Aorta (tissue), 5 donors: ENCODE measurements at places on chromosomes 7 and 10. TPM values are rescaled to one million over a fixed set of nuclear protein-coding genes. Genes with fewer than 3 reads are reported as not detected.
A peak's percentile ranks its signal among the peaks of the same experiment; 100 is the strongest.

- no peak for DNase-seq
Measured at GRCh38 chr7:22867003-22867402, 44.4 kb upstream of the TOMM7 start.

DNA sequence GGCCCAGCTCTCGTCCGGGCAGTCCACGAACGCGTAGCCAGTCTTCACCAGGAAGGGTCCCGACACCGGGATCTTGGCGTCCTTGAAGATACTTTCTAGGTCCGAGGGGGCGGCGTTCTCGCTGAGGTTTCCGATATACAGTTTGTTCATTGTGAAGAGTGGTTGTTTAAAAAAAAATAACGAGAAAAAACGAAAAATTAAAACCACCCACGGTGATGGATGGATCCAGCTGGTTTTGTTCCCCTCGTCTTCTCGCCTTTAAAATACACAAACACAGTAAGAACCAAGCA lies 385 bp downstream of the IGF2BP3 start:
- DNase-seq = no peak

- DNase-seq = no peak
Measured at GRCh38 chr10:3533296-3533695, 251.7 kb downstream of the KLF6 start.

DNA sequence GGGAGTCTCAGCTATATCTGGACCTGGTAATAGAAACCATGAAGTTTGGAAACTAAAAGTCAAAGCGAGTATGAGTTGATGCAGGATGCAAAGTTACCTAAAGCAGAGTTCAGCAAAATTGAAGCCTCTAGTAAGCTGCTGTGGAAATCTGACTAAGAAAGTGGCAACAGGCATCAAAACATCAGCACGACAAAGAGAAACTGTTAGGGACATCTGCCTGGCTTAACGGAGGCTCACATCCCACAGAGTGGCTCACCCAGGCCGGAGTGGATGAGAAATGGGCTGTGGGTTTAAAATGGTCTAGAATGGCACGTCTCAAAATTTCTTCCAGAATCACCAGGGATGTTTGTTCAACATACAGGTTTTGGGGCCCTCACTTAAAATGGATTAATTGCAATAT lies 164.1 kb upstream of the NPY start:
- DNase-seq = no peak

GRCh38 chr10:17923728-17924127 lies 28.0 kb upstream of the SLC39A12 start:
- DNase-seq = peak; percentile 80

The NUTM2A gene
- total RNA-seq = 1.0 TPM

- no peak for DNase-seq
Measured at GRCh38 chr7:40833888-40834234, 699.1 kb downstream of the SUGCT start.

DNA sequence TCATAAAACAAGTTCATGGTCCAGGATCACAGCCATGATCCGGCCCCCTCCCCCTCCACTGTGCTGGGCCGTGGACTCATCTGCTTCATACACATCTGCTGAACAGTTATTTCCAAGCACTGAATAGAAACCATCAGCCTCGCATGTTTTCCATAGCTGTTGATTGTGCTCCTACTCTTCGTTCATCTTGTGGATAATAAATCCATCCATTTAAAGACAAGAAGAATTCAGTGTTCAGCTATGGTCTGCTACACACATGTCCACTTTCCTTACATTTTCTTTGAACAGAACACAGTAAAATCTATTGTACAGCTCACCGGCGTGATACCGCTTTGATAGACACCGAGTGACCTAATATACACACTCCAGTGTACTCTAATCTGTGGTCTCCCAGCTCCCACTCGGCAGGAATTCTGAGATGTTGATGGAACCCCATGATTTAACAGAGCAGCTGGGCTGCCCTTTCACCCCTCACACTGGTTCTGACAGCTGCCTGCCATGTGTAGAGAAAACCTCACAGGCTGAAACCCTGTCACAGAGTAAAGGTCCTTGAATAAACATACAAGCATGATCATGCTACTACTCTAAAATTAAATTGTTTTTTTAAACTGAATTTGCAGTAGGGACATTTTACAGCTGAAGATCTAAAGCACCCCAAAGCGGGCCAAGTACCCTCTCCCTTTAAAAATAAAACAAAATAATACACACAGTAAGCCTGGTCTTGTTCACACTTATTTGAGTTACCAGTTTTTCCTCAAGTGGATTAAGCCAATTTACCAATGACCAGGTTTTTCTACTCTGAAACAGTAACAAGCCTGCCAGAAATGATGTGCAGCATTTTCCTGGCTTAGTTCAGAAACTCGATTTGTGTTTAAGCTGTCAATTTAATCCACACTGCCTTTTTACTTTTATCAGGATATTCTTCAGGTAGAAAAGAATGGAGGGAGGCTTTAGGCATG lies 95.1 kb upstream of the FZD1 start:
- DNase-seq = no peak

The RPEL1 gene
- not detected for total RNA-seq

The CNOT4 gene
- 35.9 TPM for total RNA-seq

- DNase-seq = no peak
Measured at GRCh38 chr7:80635533-80635932, 2.9 kb upstream of the CD36 start.

DNA sequence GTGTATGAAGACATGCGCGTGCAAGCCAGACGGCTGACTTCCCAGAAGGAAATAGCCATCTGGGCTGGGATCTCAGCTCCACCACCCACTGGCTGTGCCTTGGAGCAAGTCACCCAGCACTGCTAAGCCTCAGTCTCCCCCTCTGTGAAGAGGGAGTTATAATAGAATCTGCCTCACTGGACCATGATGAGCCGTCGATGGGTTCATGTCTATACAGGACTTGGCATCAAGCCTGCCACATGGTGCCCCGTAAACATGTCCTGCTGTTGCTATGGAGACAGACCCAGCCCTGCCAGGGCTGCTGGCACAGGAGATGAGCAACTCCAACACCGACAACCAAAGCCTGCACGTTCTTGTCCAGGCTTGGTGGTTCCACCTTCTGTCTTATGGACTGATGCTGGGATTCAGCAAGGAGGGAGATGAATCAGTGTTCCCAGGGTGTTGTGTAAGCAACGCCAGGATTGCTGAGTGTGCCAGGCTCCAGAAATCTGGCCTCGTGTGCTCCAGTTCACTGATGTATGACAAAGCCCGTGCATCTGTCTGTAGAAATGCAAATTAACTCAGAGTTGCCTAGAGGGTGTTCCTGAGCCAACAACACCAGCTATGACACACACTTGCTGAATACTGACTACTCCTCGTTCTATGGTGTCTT lies 5.6 kb downstream of the GPR15LG start:
- no peak for DNase-seq

The CRYGN gene
- total RNA-seq = 0.84 TPM

The AKR1C4 gene
- total RNA-seq = not detected

GRCh38 chr7:2313450-2314208 lies 612 bp downstream of the SNX8 start:
- DNase-seq = peak; percentile 83

DNA sequence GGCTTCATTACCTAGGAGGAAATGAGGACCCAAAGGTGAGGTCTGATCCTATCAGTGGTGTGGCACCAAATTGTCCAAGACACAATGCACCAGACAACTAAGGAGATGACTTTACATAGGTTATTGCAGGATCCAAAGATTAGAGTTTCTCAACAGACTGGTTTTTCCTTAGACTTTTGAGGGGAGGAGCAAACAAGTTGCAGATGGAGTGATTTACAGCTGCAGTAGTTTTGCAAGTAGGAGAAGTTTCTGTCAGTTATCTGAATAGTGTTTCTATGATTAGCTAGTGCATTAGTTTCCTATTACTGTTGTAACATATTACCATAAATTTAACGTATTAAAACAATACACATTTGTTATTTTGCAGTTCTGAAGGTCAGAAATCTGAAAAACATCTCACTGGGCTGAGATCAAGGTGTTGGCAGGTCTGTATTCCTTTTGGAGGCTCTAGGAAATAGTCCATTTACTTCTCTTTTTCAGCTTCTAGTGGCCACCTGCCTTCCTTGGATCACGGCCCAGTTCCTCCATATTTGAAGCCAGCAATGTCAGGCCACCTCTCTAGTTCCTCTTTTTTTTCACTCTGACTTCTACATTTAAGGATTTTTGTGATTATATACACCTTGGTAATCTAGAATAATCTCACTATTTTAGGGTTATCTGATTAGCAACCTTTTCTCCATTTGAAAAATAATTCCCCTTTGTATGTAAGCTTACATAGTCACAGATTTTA lies 994.9 kb downstream of the REEP3 start:
- DNase-seq = no peak

- DNase-seq = no peak
Measured at GRCh38 chr7:135282561-135283254, 49.1 kb downstream of the STRA8 start.

DNA sequence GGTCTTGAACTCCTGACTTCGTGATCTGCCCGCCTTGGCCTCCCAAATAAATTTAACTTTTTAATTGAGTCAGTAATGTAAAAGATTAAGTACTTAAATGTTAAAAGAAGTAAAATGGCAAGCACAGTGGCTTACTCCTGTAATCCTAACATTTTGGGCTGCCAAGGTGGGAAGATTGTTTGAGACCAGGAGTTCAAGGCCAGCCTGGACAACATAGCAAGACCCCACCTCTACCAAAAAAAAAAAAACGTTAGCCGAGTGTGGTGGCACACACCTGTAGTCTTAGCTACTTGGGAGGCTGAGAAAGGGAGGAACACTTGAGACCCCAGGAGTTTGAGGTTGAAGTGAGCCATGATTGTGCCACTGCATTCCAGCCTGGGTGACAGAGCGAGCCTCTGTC lies 26.1 kb downstream of the PHTF2 start:
- DNase-seq = no peak

DNA sequence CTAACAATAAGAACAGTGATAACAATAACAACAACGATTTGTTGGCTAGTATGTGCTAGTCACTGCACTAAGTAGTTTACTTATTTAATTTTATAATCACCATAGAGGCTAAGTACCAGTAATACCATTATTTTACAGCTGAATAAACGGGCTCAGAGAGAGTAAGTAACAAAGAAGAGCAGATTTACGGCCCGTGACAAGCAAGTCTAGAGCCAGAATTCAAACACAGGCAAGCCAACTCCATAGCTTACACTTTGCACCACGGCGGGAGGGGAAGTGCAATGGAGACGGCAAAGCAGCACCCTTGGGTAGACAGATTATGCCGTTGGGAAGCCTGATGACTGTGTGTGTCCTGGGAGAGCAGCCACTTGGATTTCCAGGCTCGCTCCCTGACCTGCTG lies 1.2 kb upstream of the OR6V1 start:
- DNase-seq = no peak

DNA sequence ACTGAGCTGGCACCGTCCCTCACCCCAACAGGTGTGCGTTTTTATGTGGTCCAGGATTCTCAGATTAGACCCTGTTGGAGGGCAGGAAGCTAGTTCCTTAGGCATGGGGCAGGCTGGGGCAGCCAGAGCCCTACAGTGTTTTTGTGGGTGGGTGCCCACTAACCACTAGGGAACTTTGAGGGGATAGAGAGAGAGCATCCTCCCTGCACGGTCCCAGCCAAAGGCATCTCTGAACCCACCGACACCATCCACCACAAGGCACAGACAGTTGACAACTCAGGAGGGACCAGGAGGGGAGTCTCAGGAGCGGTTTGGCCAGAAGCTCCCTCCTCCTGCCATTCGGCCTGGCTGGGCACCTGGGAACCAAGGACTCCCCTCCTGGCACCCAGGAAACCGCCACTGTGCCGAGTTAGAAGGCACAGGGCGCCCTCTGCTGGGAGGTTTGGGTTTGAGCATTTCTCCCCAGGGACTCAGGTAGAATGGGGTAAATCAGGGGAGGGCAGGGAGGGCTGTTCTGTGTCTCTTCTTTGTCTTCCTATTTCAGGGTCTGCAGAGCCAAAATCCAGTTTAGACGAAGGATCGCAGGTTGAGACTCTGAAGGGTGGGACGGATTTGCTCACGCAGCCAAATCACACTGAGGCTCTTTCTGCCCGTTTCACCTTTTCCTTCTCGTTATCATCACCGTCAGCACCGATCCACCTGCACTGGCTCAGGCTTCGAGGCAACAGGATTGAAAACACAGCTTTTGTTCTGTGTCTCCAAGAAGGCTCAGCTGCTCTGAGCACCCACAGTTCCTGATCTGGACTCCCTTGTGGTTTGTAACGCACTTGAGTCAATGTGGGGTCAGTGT lies 84.8 kb upstream of the COL13A1 start:
- peak; percentile 84 for DNase-seq

GRCh38 chr7:1181031-1181430 lies 21.0 kb upstream of the ZFAND2A start:
- no peak for DNase-seq

- DNase-seq = no peak
Measured at GRCh38 chr7:3867863-3868262, 566.8 kb downstream of the SDK1 start.
